ENCODE measurements at places on chromosomes 5 and 9. TPM values are rescaled to one million over a fixed set of nuclear protein-coding genes. Genes with fewer than 3 reads are reported as not detected.

The MLLT3 gene
- 7.6 TPM for total RNA-seq

The PCDH12 gene
- total RNA-seq: 9.3 TPM

The WASHC1 gene
- 13.5 TPM for total RNA-seq

The NPR2 gene
- 47.1 TPM for total RNA-seq

The TAF11L12 gene
- total RNA-seq: not detected

DNA sequence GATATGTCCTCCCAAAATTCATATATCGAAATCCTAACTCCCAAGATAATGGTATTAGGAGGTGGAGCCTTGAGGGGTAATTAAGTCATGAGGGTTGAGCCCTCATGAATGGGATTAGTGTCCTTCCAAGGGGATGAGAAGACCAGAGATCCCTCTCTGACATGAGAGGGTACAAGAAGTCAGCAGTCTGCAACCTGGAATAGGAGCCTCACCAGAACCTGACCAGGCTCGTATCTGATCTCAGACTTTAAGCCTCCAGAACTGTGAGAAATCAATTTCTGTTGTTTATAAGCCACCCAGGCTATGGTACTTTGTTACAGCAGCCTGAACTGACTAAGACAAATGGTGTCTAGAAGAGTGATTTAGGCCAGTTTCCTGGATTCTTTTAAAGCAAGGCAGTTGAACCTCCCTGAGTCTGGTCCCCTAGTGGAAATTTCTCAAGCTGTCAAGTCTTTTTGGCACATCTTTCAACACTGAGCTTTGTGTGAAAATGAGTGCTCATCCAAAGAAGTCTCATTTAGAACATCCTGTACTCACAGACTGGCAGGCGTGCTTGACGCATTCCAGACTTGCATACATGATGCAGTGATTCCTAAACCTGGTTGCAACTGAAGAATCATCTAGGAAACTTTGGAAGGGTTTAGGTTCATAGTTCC is 254.8 kb upstream of the PPP1R2B start:
- no peak for DNase-seq

GRCh38 chr9:22683700-22684075 is 237.1 kb downstream of the DMRTA1 start:
- no peak for DNase-seq

GRCh38 chr9:2396622-2397285 is 224.8 kb upstream of the VLDLR start:
- DNase-seq: no peak

- no peak for DNase-seq
Observed at GRCh38 chr5:94796586-94796985, 178.1 kb downstream of the SLF1 start.

GRCh38 chr5:152855441-152855840 is 450.4 kb upstream of the NMUR2 start:
- DNase-seq: no peak
